ENCODE measurements at places on chromosomes 3 and 15. TPM values are rescaled to one million over a fixed set of nuclear protein-coding genes. Genes with fewer than 3 reads are reported as not detected.

GRCh38 chr15:66489179-66489791, 8.3 kb downstream of the SNAPC5 start:
- no peaks in the 10 kb centered on the region for H3K27me3 ChIP-seq
- DNase-seq = no peak
- no peaks in the 10 kb centered on the region for H3K4me1 ChIP-seq

DNA sequence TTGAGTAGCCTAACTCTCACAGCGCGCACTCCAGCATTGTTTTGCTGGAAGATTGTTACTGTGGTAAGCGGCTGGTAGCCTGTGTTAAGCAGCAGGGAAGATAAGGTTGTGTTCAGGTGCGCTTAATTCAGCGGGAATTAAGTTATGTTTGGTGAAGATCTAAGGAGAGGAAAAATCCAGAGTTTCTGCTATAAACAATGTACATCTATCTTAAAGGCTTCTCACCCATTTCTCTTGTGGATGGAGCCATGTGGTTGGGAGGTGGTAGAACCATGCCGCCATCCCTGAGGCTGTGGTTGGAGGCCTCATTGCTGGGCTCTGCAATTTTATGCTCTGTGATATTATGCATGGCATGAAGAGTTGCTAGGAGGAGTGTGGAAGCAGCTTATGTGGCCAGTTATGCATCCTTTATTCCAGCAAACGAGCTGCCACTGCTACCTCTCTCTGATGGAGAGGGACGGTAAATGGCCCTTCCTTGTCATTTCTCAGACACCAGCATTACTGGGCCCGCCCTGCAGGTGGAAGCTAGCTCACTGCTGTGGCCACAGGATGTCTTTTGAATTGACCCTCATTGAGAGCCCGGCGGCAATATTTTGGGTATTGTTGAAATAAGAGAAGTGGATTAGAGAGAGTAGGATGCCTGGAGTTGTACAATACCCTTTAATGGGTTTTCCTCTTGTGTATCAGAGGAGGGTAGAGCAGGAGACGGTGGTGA, 1.3 kb downstream of the MINAR1 start:
- no peak overlapping the region for H3K27ac ChIP-seq
- peaks cover 11% of the 10 kb centered on the region for H3K4me1 ChIP-seq
- no peaks in the 10 kb centered on the region for H3K36me3 ChIP-seq
- H3K4me3 ChIP-seq = no peak overlapping the region
- H3K27me3 ChIP-seq = peaks cover 63% of the 10 kb centered on the region

The TP63 gene
- 4.9 TPM for total RNA-seq

The RGMA gene
- 8.3 TPM for total RNA-seq
